ENCODE measurements at places on chromosomes 7 and 10.

GRCh38 chr7:28520074-28521015 is 108.0 kb downstream of the CREB5 start:
- DNase-seq = peak; percentile 47

GRCh38 chr7:122885583-122886356 is 490 bp downstream of the CADPS2 start:
- peak; percentile 15 for DNase-seq

GRCh38 chr10:25555865-25556264 is 378.2 kb upstream of the MYO3A start:
- no peak for DNase-seq

DNA sequence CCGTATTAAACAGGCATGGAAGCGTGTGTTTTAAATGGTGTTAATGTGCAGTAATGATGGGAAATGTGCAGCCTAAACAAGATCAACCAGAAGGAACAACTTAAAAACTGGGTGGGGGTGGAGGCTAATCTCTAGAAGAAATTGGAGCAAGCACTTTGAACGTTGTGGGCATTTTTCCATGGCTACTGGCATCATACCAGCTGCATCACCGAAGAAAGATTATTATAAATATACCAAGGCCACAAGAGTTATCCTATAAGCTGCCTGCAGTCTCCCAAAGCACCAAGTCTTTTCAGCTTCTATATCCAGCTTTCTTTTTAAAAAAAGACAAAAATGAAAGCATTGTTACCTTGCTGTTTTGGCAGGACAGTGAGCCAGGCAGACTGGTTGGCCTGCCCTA is 79.9 kb downstream of the FGFR2 start:
- DNase-seq = no peak

GRCh38 chr7:111746950-111747349 is 184.7 kb upstream of the IMMP2L start:
- DNase-seq = no peak

DNA sequence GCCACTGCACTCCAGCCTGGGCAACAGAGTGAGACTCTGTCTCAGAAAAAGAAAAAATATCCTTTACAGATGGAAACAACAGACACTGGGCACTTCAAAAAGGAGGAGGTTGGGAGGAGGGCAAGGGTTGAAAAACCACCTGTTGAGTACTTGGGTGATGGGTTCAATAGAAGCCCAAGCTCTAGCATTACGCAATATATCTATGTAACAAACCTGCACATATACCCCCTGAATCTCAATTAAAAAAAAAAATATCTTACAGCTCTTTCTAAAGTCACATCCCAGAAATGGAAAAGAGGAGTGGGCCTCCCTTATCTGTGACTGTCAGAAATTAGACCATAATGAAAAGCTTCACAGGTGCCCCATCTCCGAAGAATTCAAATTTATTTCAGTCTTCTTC is 12.1 kb downstream of the VIM start:
- no peak for DNase-seq

DNA sequence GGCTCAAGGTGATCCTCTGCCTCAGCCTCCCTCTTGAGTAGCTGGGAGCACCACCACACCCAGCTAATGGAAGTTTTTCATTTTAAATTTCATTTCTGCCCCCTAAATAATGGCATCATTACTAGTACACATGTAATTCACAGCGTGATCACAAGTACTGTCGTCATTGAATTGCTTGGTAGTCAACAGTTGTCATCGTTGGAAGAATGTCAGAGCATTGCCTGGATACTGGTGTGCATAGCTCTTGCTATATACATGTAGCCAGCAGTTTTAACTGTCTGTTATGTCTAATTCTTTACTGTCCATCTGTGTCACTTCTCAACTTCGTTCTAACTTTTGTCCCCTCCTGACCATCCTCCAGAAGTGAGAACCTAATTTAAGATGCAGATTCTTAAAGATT is 62.1 kb downstream of the CRPPA start:
- DNase-seq = no peak

GRCh38 chr10:91389636-91390512 is 20.3 kb upstream of the HECTD2 start:
- peak; percentile 25 for DNase-seq

GRCh38 chr10:17203416-17203815 is 1.9 kb upstream of the TRDMT1 start:
- no peak for DNase-seq

DNA sequence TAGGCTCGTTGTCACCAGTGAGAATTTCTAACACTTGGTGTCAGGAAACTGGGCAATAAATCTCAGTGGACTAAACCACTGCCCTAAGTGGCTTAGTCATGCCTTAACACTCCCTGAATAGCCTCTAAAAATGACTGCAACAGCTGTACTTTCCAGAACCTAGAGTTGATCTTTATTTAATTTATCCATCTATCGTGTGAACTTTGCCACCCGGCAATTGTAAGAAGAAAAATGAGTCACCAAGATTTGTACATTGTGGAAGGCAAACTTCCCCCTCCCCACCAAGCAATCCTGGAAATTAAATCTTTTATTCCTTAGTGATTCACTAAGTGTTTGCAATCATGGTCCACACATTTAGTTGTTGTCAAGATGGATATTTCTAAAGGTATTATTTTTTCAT is 47.1 kb downstream of the NXPH1 start:
- DNase-seq = no peak

- DNase-seq = no peak
Measured at GRCh38 chr10:1715821-1716220, 21.5 kb downstream of the ADARB2 start.

- DNase-seq = no peak
Measured at GRCh38 chr7:140062118-140062527, 628 bp downstream of the PARP12 start.

DNA sequence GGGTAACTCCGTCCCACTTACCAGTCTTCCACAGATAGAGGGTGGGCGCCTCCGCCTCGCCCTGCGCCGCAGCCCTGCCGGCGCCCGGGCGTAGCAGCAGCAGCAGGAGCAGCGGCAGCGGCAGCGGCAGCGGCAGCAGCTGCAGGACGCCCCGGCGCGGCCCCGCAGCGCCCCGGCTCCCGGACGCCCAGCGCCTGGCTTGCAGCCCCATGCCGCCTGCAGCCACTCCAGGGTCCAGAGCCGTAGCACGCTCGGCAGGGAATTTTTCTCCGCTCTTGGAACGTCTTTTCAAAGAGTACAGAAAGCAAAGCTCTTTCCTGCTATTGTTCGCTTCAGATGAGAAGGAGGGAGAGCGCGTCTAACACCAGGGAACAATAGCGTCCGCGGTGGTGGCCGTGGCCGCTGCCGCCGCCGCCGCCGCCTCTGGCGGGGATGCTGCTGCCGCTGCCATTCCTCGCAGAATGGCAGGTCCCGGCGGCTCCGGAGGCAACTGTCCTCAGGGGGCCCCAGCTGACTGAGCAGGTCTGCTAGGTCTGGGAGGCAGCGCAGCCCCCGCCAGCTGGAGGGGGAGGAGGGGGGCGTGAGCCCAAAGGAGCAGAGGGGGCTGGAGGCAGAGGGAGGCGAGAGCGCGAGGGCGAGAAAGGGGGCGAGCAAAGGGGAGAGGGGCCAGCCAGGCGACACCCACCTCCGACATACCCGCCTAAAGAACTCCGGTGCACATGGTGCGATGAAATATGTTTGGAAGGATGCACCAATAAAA is at the start of gene THSD7A:
TSS of gene THSD7A (minus strand) at position 463 of the 760 bp plus-strand sequence. CDS start at position 211, 252 bp downstream.
- DNase-seq = no peak

DNA sequence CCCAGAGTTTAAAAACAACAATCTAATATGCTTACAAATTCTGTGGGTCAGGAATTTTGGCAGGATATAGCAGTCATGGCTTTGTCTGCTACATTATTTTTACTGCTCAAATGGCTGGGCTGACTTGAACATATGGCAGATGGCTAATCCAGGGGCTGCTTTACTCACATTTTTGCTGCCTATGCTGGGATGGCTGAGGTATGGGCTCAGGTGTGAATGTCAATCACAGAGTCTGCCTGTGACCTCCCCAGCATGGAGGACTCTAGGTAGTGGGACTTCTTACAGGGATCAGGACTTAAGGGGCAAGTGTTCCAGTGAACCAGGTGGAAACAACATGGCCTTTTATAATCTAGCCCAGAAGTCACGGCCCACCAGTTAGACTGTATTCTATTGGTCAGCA is 4.4 kb upstream of the FKBP9 start:
- no peak for DNase-seq

- DNase-seq = no peak
Measured at GRCh38 chr7:15681631-15682030, 4.9 kb downstream of the MEOX2 start.
